Muscle of leg (tissue), 16 donors: ENCODE measurements at places on chromosomes 2 and 18. TPM values are rescaled to one million over a fixed set of nuclear protein-coding genes. Genes with fewer than 3 reads are reported as not detected.
A peak's percentile ranks its signal among the peaks of the same experiment; 100 is the strongest.

The PRADC1 gene
- 26.0 TPM for polyA plus RNA-seq

The POTEI gene
- polyA plus RNA-seq, result 0.06 TPM

The DCDC2C gene
- polyA plus RNA-seq, result not detected

DNA sequence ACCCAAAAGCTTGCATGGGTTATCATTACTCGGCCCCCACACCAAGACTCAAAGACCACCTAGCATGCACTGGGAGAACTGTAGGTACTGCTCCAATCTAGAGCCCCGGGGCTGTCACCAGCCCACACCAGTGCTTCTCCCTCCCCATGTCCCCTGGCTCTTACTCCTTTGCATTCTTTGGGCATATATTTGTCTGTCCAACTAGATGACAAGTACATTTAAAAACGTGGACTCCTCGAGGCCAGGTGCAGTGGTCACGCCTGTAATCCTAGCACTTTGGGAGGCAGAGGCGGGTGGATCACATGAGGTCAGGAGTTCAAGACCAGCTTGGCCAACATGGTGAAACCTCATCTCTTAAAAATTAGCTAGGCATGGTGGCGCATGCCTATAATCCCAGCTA lies 7.8 kb downstream of the AFG3L2 start:
- peaks cover 42% of the 10 kb centered on the region for H3K36me3 ChIP-seq
- no peaks in the 10 kb centered on the region for H3K4me1 ChIP-seq
- DNase-seq, result no peak
- H3K27me3 ChIP-seq, result no peaks in the 10 kb centered on the region
- no peak overlapping the region for H3K4me3 ChIP-seq
- no peak overlapping the region for H3K27ac ChIP-seq

- no peak for DNase-seq
- H3K4me3 ChIP-seq, result no peak overlapping the region
- no peaks in the 10 kb centered on the region for H3K36me3 ChIP-seq
- no peak overlapping the region for H3K27ac ChIP-seq
- H3K4me1 ChIP-seq, result no peaks in the 10 kb centered on the region
Observed at GRCh38 chr2:387980-388421, 100.1 kb upstream of the ALKAL2 start.

DNA sequence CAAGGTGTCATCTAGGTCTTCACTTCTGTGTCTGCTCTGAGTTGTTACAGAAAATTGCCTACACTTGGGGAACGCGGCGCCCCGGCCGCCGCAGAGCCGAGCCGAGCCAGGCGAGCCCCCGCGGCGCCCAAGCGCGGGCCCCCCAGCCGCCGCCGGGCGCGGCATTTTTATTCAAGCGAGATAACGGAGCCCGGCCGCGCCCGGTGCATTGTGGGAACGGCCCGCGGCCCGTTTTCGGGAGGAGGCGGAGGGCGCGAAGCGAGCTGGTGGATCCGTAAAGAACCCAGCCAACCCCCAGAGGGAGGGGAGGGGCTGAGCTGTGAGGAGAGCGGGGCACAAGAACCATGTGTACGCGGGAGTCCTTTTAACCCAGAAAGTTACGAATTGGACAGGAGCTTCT lies 191.8 kb downstream of the FTCDNL1 start:
- peak overlapping the region; percentile 30 for H3K4me3 ChIP-seq
- peak; percentile 64 for DNase-seq
- H3K27me3 ChIP-seq, result peaks cover 4% of the 10 kb centered on the region
- H3K27ac ChIP-seq, result no peak overlapping the region

GRCh38 chr2:132747046-132747445 lies 77.0 kb upstream of the LYPD1 start:
- H3K4me1 ChIP-seq, result no peaks in the 10 kb centered on the region
- no peak overlapping the region for H3K4me3 ChIP-seq
- H3K27ac ChIP-seq, result no peak overlapping the region
- no peak for DNase-seq

DNA sequence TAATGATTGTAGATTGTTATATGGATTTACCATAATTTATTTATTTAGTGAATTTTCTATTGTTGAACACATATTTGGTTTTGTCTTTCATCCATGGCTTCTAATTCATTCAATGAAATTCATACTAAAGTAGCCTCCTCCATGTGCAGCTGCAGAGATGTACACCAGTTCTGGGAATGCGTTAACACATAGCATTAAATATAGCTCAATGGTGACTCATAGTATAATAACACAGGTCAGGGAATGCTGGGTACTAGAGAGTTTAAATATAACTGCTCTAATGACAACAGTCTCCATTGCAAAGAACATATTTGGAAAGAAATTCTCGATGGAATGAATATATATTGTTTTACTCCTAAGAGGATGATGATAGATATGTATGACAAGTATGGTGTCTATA lies 1190.2 kb upstream of the NRXN1 start:
- no peak overlapping the region for H3K27ac ChIP-seq
- no peaks in the 10 kb centered on the region for H3K27me3 ChIP-seq
- H3K36me3 ChIP-seq, result no peaks in the 10 kb centered on the region
- no peak overlapping the region for H3K4me3 ChIP-seq
- DNase-seq, result peak; percentile 36
- no peaks in the 10 kb centered on the region for H3K4me1 ChIP-seq

- H3K27ac ChIP-seq, result no peak overlapping the region
- peaks cover 52% of the 10 kb centered on the region for H3K4me1 ChIP-seq
- H3K4me3 ChIP-seq, result no peak overlapping the region
- DNase-seq, result no peak
Observed at GRCh38 chr2:236167297-236168109, 683 bp downstream of the GBX2 start.

DNA sequence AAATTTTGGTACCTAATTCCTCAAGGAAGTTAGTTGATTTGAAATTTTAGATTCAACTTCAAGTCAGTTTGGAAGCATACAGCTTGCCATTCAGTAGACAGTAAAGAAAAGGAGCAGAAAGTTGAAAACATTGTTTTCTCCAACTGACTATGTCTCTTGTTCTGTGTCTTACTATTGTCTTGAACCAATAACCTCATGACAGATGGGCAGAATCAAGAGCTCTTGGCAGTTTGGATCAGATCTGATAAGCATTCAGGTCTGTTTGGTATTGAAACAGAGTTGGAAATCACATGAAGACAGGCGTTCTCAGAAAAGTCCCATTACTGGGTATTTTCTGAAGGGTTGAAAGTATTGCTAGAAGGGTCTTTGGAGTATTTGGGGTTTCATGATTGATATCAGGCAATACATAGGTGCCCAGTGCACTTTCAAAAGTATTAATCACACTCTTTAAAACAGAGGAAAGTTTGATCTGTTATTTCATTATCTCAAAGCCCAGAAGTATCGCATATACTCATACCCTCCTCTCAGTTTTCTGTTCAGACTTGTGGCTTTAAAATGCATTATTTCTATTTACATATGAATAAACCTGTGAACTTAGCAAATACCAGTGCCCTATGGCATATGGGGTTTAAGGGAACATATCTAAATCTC lies 428.4 kb upstream of the ZEB2 start:
- H3K27ac ChIP-seq, result no peak overlapping the region
- H3K4me1 ChIP-seq, result no peaks in the 10 kb centered on the region
- H3K36me3 ChIP-seq, result no peaks in the 10 kb centered on the region
- no peak for DNase-seq
- no peak overlapping the region for H3K4me3 ChIP-seq

DNA sequence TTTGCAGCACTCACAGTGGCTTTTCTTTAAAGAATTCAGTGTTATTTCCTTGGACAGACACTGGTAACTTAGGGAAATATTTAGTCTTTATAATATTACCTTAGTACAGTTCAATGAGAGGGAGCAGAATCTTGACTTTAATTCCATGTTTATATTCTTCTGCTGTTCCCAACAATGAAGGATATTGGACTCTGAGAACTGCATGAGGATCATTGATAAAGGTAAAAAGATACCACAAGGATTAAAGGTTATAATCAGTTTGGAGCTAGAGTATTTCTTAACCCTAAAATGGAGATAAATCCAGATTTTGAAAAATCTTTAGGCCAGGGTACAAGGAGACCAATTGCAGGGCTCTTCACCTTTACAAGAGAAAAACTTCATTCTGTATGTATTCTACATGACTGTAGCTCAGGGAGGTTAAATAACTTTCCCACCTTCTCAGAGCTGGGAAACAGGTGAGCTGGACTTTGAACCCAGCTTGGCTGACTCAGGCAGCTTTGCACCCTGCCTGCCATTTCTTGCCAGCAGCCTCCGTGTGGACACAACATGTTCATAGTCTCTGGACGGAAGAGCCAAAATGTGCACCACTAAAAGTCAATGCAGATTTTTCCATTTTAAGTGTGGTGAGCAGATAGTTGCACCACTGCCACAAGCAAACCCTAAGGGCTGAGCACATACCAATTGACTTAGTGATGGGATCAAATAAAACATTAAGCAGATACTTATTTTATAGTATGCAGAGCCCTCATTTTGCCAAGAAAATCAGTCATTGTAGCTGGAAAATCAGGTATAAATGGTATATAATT lies 26.7 kb downstream of the UPP2 start:
- no peaks in the 10 kb centered on the region for H3K27me3 ChIP-seq
- H3K4me1 ChIP-seq, result no peaks in the 10 kb centered on the region
- DNase-seq, result no peak
- no peak overlapping the region for H3K27ac ChIP-seq

DNA sequence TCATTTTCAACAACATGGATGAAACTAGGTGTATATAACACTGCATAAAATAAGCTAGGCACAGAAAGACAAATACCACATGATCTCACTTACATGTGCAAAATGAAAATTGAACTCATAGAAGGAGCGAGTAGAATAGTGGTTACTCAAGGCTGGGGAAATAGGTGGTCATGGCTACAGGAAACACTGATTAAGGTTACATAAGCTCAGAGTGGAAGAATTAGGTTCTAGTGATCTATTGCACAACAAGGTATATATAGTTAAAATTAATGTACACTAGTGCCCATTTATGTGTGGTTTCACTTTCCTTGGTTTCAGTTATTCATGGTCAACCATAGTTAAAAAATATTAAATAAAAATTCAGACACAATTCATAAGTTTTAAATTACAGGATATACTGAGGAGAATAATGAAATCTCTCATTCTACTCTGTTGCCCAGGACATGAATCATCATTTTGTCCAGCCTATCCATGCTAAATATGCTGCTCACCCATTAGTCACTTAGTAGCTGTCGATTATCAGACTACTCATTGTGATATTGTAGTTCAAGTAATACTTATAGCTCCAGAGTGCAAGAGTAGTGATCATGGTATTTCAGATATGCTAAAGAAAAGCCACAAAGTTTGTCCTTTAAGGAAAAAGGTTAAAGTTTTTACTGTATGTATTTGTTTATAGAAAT lies 1530.9 kb upstream of the LRRTM1 start:
- H3K27me3 ChIP-seq, result no peaks in the 10 kb centered on the region
- H3K27ac ChIP-seq, result no peak overlapping the region
- no peaks in the 10 kb centered on the region for H3K4me1 ChIP-seq
- DNase-seq, result no peak
- no peak overlapping the region for H3K4me3 ChIP-seq

- no peak for DNase-seq
- peaks cover 11% of the 10 kb centered on the region for H3K4me1 ChIP-seq
- H3K4me3 ChIP-seq, result no peak overlapping the region
- H3K36me3 ChIP-seq, result no peaks in the 10 kb centered on the region
- peaks cover 12% of the 10 kb centered on the region for H3K27me3 ChIP-seq
Observed at GRCh38 chr2:29117636-29118303, 2.6 kb downstream of the CLIP4 start.

- H3K4me1 ChIP-seq, result no peaks in the 10 kb centered on the region
- H3K27ac ChIP-seq, result no peak overlapping the region
- H3K27me3 ChIP-seq, result no peaks in the 10 kb centered on the region
- DNase-seq, result peak; percentile 35
- H3K36me3 ChIP-seq, result no peaks in the 10 kb centered on the region
- H3K4me3 ChIP-seq, result no peak overlapping the region
Observed at GRCh38 chr2:47336259-47337238, 66.4 kb upstream of the MSH2 start.

DNA sequence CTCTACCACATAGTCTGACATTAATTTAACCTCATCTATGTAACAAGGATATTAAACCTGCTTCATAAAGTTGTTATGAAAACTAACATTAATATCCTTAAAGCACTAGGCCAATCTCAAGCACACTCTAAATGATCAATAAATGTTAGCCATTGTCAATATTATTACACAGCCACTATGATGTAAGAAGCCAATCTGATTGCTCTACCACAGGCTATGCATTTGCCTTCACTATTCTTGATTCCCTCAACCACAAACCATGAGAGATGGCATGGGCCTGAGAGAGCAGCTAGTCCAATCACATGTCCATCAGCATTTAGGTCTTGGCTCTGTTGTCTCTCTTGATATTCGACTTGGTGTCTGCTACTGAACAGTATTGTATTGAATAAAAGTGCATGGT lies 4.2 kb downstream of the SLC25A12 start:
- no peaks in the 10 kb centered on the region for H3K27me3 ChIP-seq
- DNase-seq, result no peak
- H3K27ac ChIP-seq, result no peak overlapping the region
- no peak overlapping the region for H3K4me3 ChIP-seq

DNA sequence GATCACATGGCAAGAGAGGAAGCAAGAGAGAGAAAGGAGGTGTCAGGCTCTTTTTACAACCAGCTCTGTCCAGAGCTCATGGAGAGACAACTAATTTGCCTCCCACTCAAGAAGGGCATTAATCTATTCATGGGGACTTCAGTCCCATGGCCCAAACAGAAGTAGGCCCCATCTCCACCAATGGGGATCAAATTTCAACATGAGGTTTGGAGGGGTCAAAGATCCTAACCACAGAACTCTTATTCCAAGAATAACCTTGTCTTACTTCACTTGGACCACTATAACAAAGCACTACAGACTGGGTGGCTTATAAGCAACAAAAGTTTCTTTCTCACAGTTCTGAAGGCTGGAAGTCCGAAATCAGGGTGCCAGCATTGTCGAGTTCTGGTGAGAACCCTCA lies 31.8 kb downstream of the GRB14 start:
- no peak for DNase-seq
- H3K27me3 ChIP-seq, result no peaks in the 10 kb centered on the region
- H3K4me3 ChIP-seq, result no peak overlapping the region
- H3K27ac ChIP-seq, result no peak overlapping the region
- no peaks in the 10 kb centered on the region for H3K4me1 ChIP-seq

GRCh38 chr18:39959839-39960238 lies 1995.2 kb upstream of the PIK3C3 start:
- no peak for DNase-seq
- H3K4me1 ChIP-seq, result no peaks in the 10 kb centered on the region
- no peaks in the 10 kb centered on the region for H3K36me3 ChIP-seq
- H3K27me3 ChIP-seq, result no peaks in the 10 kb centered on the region
- H3K27ac ChIP-seq, result no peak overlapping the region
- H3K4me3 ChIP-seq, result no peak overlapping the region

DNA sequence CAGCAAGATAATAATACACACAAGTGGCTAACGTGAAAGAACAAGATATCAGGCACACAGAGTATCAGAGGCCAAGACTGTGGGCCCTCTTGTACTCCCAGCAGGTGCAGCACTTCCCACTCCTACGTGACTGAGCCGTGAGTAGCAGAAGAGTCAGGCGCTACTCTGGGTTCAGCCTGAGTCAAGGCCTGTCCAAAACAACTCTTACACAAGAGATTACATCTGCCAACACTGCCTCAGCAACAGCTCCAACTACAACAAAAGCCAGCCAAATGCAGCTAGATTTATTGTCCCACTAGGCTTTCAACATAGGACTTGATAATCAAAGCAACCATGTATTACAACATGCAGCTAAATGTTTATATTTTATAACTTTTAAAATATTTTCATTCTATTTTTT lies 56.2 kb downstream of the ITSN2 start:
- H3K27ac ChIP-seq, result peak overlapping the region; percentile 43
- H3K36me3 ChIP-seq, result peaks cover 25% of the 10 kb centered on the region
- peaks cover 3% of the 10 kb centered on the region for H3K4me1 ChIP-seq
- peak; percentile 92 for DNase-seq

GRCh38 chr2:236319036-236319435 lies 54.8 kb upstream of the ASB18 start:
- H3K4me1 ChIP-seq, result peaks cover 2% of the 10 kb centered on the region
- no peak overlapping the region for H3K4me3 ChIP-seq
- DNase-seq, result no peak
- no peaks in the 10 kb centered on the region for H3K36me3 ChIP-seq
- peaks cover 2% of the 10 kb centered on the region for H3K27me3 ChIP-seq
